SJSA1 (cell line): ENCODE measurements at places on chromosomes 13 and 19. TPM values are rescaled to one million over a fixed set of nuclear protein-coding genes. Genes with fewer than 3 reads are reported as not detected.

- no peak for DNase-seq
- H3K27ac ChIP-seq: no peak overlapping the region
- H3K4me1 ChIP-seq: no peaks in the 10 kb centered on the region
- H3K36me3 ChIP-seq: no peaks in the 10 kb centered on the region
These were observed 71.0 kb downstream of the RAP2A start for GRCh38 chr13:97505017-97505416.

DNA sequence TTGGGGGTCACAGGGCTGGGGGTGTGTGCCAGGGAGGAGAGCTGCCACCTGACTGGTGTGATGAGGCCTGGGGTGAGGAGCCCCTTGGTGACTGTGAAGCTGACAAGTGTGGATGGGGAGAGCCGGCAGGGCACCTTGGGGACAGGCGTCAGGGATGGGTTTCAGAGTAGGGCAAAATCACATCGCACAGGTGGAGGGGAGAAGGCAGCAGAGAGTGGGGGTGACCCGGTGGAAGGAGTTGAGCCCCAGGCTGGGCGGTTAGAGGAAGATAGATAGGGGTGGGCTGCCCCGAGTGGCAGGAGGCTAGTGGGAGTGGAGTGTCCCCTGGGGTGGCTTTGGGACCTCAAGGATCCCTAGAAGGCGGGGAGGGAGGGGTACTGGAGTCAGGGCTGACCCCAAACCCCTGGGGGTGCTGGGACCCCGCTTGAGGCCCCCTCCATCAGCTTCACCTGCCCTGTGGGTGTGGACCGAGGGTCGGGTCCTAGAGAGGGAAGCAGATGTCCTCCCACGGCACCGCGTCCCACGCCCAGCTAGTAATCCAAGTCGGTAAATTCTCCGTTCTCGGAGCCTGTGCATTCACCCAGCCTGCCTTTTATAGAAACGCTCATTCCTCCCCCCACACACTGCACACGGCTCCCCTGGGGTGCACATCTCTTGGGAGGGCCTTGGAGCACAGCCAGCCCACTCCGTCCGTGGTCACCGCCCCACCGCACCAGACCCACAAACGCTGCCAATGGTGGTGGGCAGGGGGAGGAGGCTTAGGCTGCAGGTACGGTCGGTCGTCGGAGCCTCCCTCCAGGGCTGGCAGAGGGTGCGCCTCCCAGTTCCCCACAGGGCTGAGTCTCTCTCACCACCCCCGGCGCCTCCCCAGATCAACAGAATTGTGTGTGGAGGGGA is 2.4 kb downstream of the CTXN1 start:
- no peak overlapping the region for H3K4me3 ChIP-seq
- no peak overlapping the region for H3K27ac ChIP-seq
- no peak for DNase-seq
- peaks cover 42% of the 10 kb centered on the region for H3K4me1 ChIP-seq
- peaks cover 6% of the 10 kb centered on the region for H3K27me3 ChIP-seq

DNA sequence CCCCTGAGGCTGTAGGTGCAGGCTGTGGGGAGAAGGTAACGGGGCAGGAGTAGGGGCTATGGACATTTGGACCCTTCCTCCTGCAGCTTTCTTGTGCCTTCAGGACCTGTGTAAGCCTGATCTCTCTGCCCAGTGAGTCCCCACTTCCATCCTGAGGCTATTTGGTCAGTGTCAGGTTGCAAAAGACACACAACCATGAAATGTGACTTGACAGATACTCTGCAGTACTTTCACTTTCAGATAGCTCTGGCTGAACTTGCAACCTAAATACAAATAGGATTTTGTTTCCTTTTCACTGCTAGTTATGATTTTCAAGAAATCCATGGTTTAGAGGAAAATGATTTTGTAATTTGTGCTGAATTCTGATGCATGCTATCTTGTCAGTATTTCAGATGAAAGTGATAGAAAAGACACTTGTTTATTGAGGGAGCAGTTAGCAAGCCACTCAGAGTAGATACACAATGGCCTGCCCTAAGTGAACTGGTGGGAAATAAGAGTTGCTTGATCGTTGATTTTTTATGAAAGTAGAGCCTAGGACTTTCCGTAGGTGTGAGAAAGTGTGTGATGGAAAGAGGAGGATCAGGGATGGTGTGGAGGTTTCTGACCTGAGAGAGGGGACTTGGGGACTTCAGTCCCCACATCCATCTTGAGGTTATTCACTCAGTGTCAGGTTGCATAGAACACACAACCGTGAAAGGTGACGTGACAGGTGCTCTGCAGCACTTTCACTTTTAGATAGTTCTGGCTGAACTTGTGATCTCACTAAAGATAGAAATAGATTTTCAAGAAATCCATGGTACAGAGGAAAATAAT is 18.1 kb upstream of the EID2 start:
- no peak overlapping the region for H3K27ac ChIP-seq
- no peak for DNase-seq
- peaks cover 10% of the 10 kb centered on the region; the same call in 1 of the 2 replicates for H3K27me3 ChIP-seq
- no peaks in the 10 kb centered on the region for H3K4me1 ChIP-seq
- no peak overlapping the region for H3K4me3 ChIP-seq
- no peaks in the 10 kb centered on the region for H3K36me3 ChIP-seq

DNA sequence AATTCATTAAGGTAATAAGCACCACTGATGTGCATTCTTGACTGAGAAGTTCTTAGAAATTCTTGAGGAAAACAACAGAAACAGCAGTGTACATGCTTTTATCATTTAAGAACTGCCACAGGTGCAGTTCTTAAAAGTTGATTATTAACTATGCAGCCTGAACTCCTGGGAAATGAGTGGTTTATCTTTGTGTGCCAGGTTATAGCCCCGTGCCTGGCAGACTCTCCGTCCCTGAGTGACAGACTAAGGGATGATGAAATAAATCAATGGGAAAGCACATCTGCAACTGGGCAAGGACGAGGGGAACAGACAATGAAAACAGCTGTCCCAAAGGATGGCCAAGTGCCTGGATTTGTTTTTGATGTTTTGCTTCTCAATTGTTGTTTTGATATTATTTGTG is 84.4 kb upstream of the SPATA13 start:
- no peaks in the 10 kb centered on the region for H3K36me3 ChIP-seq
- H3K27ac ChIP-seq: no peak overlapping the region
- peaks cover 8% of the 10 kb centered on the region for H3K4me1 ChIP-seq
- no peak overlapping the region for H3K4me3 ChIP-seq

DNA sequence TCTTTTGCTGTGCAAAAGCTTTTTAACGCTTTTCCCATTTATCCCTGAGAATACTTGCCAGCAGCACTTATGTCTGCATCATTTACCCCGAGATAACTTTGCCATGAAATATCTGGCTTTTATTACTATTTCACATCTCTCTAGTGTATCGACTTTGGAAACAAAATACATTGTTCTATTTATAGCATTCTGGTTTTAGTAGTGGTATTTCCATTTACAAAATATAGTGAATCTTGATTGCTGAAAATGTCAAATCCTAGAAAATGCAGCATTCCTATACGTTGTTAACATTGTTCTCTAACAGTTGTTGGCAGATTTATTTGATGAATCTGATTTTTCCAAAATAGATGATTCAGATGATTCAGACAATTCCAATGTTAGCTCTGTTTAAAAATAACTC is 189.3 kb upstream of the SPRY2 start:
- no peak overlapping the region for H3K27ac ChIP-seq
- H3K4me1 ChIP-seq: no peaks in the 10 kb centered on the region
- no peak overlapping the region for H3K4me3 ChIP-seq
- no peak for DNase-seq

DNA sequence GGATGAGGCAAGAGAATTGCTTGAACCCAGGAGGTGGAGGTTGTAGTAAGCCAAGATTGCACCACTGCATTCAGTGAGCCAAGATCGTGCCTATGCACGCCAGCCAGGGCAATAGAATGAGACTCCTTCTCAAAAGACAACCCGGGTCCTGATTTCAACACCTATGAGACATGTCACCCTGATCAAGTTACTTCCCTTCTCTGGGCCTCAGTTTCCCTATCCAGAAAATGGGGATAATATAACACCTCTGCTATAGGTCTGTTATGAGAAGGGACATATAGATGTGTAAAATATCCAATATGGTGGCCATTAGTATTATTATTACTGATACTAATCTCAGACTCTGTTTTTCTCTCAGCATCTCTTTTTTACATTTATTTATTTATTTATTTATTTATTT is 12.9 kb upstream of the GIPR start:
- no peak overlapping the region for H3K4me3 ChIP-seq
- H3K36me3 ChIP-seq: no peaks in the 10 kb centered on the region
- H3K27me3 ChIP-seq: no peaks in the 10 kb centered on the region
- H3K4me1 ChIP-seq: no peaks in the 10 kb centered on the region

DNA sequence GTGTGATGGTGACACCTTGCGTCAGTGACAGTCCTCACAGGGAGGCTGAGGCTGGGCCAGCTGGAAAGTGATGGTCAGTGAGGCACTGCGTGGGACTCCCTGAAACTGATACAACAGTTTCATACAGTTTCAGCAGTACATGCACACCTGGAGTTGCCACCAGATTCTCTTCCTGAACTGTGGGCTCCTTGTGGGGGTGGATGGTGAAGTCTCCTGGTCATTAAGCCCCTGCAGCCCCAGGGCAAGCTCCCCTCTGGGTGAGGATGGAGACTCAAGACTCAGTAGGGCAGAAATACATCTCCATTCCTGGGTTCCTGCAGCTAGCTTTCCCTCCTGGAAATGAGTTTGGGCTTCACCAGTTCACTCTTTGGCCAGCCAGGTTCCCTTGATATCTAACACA is 392.7 kb downstream of the UQCRFS1 start:
- H3K4me1 ChIP-seq: no peaks in the 10 kb centered on the region
- H3K4me3 ChIP-seq: no peak overlapping the region
- DNase-seq: no peak

DNA sequence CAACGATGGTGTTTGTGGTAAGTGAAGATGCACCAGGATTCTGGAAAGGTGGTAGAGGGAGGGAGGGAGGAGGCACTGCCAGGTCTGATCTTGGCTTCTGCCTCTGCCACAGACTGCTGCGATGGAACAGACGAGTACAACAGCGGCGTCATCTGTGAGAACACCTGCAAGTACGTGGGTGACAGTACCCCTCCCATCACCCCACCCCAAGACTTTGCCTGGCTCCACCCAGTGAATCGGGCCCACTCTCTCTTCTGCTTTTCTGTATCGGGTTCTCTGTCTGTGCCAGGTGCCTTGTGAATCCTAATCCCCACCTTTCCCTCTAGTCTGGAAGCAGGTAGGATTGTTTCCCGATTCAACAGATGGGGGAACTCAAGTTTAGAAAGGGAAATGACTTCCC is 2.5 kb downstream of the PRKCSH start:
- no peaks in the 10 kb centered on the region for H3K27me3 ChIP-seq
- H3K4me1 ChIP-seq: peaks cover 14% of the 10 kb centered on the region
- H3K36me3 ChIP-seq: peaks cover 70% of the 10 kb centered on the region
- H3K27ac ChIP-seq: no peak overlapping the region
- no peak overlapping the region for H3K4me3 ChIP-seq

DNA sequence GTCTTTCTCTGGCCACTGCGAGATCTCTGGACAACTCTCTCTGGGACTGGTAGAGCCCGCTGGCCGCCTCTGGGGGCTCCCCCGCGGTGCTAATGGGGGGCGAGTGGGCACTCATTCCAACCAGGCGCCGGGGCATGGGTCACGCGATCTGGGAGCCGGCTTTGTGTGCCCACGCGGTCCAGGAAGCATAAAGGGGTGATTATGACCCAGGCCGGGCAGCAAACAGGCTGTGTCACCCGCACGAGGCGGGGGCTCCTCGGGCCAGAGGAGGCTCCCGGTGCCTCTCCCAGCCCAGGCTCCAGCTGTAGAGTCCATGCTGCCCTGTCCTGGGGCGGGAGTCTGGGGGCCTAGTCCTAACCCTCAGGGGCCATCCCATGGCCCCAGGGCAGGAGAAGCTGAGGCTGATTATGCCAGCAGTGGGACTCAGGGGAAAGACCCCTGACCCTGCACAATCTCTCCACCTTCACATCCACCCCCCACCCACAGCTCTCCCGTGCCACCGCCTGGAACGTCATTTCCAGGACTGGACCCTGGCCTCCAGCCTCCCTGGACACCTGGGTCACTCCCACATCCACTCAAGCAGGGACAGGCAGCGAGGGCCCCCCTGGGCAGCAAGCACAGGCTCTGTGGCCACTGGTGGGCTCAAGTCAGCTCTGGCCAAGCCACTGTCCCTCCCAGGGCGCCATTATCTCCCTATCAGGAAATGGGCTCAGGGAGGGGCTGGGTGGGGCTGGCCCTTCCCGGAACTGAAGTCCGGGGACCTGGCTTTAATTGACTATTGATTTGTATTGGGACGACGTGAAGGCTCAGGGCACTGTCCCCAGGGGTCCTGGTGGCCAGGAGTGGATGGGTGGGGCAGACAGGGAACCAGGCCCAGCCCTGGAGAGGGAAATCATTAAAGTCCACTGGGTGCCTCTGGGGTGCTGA is 50.0 kb downstream of the PTPRS start:
- 0 out of 2 replicates have a peak, but pooled peaks cover 2% of the 10 kb centered on the region for H3K36me3 ChIP-seq
- H3K4me1 ChIP-seq: peaks cover 19% of the 10 kb centered on the region
- no peak overlapping the region for H3K4me3 ChIP-seq
- H3K27me3 ChIP-seq: no peaks in the 10 kb centered on the region

- DNase-seq: no peak
- H3K36me3 ChIP-seq: no peaks in the 10 kb centered on the region
- H3K4me1 ChIP-seq: no peaks in the 10 kb centered on the region
- no peaks in the 10 kb centered on the region for H3K27me3 ChIP-seq
These were observed 3.4 kb upstream of the URAD start for GRCh38 chr13:27991881-27992280.

GRCh38 chr19:958967-959855 is 24.9 kb upstream of the WDR18 start:
- H3K27me3 ChIP-seq: no peaks in the 10 kb centered on the region
- H3K4me3 ChIP-seq: no peak overlapping the region
- no peak overlapping the region for H3K27ac ChIP-seq
- H3K36me3 ChIP-seq: no peaks in the 10 kb centered on the region

The PTPRH gene
- total RNA-seq: 1.4 and 2.0 TPM in 2 replicates

The FPR1 gene
- total RNA-seq: not detected in 2 replicates

The CEACAM6 gene
- total RNA-seq: not detected in 2 replicates

The CABP5 gene
- not detected in 2 replicates for total RNA-seq
